ENCODE measurements at places on chromosomes 2 and 18.

DNA sequence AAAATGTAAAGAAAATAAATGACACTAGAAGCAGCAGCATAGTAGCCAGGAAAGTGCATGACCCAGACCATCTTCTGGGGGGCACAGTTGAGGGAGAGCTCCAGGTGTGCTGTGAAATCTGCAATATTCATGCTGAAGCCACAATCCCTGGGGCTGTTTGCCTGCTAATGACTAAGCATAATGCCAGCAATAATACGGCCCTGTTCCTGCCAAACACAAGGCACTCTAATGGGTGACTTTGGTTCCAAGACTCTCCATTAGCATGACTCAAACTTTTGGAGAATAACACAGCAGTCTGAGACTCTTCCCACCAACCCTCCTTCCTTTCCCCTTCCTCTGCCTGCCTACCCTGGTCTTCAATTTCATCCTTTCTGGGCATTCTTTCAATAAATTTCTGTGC lies 77.9 kb upstream of the DOCK10 start:
- no peak for DNase-seq

DNA sequence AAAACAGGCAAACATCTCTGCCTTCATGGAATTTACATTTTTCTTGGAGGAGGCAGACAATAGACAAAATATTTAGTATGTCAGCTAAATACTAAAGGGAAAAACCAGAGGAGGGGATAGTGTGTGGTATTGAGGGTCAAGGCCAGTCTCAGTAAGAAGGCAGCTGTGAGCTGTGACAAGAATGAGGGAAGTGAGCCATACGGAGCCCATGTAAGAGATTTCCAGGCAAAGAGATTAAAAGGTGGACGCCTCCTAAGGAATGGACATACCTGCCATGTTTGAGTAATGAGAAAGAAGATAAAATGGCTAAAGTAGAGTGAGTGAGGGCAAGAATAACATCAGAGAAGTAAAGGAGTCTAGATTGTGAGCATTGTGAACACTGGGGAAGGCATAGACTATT lies 2.2 kb upstream of the SCN2A start:
- no peak for DNase-seq

DNA sequence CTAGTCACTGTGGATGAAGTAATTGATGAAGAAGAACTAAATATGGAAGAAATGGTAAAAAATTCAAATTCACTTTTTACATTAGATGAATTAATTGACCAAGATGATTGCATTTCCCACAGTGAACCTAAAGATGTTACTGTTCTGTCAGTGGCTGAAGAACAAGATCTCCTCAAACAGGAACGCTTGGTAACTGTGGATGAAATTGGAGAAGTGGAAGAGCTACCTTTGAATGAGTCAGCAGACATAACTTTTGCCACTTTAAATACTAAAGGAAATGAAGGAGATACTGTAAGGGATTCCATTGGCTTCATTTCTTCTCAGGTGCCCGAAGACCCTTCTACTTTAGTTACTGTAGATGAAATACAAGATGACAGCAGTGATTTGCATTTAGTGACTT lies 26.6 kb upstream of the DYSF start:
- no peak for DNase-seq

- DNase-seq = no peak
Measured at GRCh38 chr2:128385365-128385764, 66.7 kb upstream of the HS6ST1 start.

- no peak for DNase-seq
Measured at GRCh38 chr2:225600444-225600843, 200.9 kb downstream of the NYAP2 start.

- no peak for DNase-seq
Measured at GRCh38 chr2:61993422-61994024, 88.0 kb downstream of the COMMD1 start.

DNA sequence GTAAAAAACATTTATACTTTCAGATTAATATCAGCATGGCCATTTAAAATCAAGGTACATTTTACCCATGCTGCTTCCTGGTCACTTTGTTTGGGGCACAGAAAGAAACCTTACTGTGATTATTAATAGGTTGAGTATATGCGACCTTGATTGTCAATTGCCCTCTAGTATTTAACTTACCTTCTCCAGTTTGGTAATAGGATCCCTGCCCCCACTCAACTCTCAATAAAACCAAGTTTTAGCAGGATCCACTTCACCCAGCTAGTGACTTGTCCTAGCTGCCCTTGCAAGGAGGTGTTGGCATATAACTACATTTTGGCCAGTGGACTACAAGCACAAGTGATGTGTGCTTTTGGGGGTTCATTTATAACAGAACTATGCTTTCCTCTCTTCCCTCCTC lies 34.3 kb downstream of the FANCL start:
- no peak for DNase-seq

- no peak for DNase-seq
Measured at GRCh38 chr2:11072550-11072949, 82.7 kb upstream of the SLC66A3 start.

- no peak for DNase-seq
Measured at GRCh38 chr2:192025637-192026036, 169.1 kb downstream of the TMEFF2 start.

DNA sequence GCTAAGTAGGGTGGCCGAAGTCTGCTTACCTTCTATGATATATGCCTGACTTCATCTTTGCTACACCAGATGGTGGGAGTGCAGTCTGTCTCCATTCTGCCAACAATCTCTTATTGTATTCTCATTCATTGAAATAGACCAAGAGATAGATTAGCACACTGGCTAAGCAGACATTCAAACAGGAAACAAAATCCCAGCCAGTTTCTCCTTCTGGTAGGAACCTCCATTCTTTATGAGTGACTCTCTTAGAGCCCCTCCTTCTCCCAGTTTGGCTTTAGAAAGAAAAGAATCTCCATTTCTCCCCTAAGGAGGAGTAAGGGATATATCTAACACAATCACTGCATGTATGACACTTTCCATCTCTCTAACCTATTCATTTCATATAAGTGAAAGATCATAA lies 118.9 kb upstream of the COL5A2 start:
- DNase-seq = no peak

- no peak for DNase-seq
Measured at GRCh38 chr2:216769626-216770025, 74.3 kb upstream of the IGFBP5 start.

GRCh38 chr2:173184031-173185004 lies 108.7 kb downstream of the MAP3K20 start:
- no peak for DNase-seq

DNA sequence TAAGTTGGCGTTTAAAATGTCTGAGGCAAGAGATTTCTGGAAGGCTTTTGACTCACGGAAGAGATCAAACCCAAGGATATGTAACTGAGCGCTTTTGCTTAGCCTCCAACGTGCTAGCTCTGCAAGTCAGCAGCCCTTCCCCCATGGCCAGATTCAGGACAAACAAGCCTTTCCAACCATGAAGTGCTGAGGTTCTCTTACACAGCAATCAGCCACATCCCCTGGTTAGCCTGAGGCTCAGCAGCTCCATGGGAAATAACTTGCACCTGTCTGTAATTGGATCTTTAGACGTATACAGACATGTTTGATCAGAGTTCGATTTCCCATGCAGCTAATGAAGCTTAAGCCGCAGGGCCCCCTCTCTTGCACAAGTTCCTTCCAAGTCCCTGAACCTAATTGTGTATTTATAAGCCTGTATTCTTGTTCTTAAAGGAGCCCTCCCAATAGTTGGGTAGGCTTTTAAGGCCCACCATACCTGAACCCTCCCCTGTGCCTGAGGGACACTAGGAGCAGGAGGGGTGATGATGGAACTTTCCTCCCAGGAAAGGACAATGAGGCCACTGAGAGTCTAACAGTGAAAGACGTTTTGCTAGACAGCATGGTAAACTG lies 2.1 kb upstream of the TMEM131 start:
- no peak for DNase-seq

- DNase-seq = no peak
Measured at GRCh38 chr18:3044931-3045698, 32.2 kb upstream of the LPIN2 start.

GRCh38 chr2:39521876-39522517 lies 84.9 kb upstream of the MAP4K3 start:
- DNase-seq = no peak

GRCh38 chr2:61620244-61621159 lies 82.3 kb upstream of the XPO1 start:
- DNase-seq = no peak

DNA sequence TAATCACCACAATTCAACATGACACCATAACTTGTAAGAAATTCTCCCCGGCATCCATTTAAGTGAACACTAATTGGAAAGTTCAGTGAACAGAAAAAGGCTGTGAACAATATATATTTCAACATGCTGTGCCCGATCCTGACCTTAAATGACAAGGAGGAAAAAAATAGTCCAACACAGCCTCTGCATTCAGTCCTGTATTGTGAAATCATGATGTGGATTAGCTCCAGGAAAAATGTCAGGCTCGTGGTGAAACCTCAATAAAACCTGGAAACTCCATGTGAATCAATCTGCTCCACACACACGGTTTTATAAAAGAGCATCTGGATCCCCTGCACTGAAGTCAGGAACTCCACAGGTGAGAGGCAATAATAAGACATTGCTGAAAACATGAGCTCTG lies 145.4 kb upstream of the SPOPL start:
- DNase-seq = no peak

GRCh38 chr2:143852759-143853158 lies 667.2 kb downstream of the ZEB2 start:
- no peak for DNase-seq

DNA sequence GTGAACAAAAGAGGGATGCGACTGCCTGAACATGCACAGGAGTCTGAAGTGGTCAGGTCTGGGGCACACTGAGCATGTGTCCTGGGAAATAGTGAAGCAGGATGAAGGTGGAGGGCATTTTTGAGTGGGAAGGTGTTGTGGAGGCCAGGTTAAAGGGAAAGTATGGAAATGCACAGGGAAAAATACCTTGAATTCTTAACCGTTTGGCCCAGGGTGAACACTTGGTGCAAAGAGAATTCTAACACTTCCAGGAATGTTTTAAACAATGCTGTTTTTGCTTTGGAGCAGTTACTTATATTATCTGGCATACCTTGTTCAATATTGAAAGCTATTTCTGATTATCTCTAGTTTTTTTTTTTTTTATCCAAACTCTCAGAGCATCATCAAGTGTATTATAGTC lies 623.5 kb downstream of the DCC start:
- DNase-seq = no peak

DNA sequence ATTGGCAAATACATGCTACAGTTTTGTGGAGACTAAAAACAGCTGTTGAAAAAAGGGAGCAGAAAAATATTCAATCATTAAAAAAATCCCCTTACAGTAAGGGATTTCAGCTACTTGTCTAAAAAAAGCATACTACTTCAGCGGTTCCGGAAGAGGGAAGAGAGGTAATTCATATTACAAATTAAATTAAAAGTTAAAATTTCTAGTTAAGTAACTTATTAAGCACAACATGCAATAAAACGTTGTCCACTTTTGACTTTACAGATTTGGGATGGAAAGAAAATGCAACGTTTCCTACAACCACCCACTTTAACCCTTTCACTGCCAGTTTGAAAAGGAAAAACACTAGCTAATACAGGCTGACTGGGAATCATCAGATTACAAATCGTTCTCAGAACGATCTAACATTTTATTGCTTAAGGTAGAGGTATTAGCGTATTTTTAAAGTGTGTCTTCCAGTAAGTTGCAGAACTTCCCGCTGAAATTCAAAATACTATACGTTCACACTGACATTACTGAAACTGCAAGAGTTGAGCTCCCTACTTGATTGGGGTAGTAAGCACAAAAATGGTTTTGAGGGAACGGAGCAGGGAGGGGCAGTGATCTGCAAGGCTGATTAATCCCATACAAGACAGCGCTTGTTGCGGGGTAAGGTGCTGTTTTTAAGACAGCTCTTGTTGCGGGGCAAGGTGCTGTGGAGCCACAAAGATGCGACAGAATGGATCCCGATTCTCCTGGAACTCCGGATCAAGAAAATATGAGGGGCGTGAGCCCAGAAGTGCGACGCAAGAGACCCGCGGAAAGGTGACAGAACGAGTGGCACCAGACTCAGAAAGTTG lies 743 bp downstream of the HADHA start:
- no peak for DNase-seq

GRCh38 chr2:61469424-61470121 lies 1.3 kb downstream of the USP34 start:
- no peak for DNase-seq

DNA sequence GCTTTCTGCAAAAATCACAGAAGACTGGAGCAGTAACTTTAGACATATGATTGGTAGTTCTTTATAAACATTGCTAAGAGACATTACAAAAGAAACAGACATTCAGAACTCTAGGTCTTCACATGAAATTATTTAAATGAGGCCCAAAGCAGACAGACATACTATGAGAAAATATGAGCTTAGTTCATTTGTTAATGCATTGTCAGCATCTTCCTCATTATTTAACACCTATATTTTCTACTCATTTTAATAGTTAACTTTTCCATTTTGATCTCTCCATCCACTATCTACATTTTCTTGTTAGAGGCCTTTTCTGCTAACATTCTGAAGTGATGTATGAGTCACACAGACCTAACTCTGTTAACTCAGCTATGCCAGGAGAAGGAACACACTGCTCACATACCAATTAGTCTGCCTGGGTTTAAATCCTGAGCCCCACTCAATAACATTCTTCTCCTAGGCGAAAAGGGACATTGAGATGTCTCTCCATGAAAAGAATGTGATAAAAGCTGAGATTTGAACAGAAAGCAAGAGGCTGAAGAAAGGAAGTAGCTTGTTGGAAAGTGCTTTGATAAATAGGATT lies 400.3 kb upstream of the PKDCC start:
- no peak for DNase-seq

DNA sequence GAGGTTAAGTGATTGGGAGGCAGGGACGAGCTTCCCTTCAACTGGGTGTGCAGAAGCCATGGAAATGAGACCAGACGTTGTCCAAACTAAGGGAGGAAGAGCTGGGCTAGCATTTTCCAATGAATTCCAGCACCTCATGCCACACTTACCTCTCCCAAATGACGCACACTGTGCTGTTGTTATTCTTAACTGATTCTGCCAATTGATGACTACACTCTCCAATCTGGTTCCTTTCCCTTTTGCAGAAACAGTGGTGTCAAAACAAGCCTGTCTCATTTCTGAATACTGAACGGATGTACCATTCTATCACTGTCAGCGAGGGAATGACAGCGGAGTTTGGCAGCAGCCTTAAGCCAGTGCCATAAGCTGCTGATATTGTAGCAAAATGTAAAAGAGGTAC lies 380.5 kb upstream of the HNRNPA3 start:
- no peak for DNase-seq

DNA sequence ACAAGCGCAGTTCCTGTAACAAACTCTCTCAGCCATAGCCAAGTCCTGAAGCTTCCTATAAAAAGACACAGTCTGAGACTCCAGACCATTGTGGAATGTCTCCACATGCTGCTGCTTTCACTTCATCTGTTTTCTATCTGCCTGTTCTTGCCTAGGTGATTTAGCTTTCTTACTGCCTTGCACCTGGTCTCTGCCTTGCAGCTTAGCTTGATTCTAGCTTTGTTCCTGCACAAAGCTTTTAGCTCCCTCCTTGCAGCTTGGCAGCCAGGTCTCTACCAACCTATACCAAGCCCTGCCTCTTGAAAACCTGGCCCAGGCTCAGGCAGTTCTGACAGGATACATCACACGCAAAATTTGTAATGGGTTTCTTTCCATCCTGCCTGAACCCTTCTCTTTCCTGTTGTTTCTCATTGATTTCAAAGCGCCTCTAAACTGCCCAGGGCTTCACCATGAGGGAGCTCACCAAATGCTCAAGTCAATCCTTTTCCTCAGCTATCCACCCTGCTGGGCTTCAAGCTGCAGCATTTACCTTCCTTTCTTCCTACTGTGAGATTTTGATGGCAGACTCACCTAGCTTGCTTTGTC lies 941.3 kb upstream of the NXPH2 start:
- no peak for DNase-seq

GRCh38 chr2:58131191-58132011 lies 84.8 kb downstream of the VRK2 start:
- DNase-seq = no peak

All from cortex of kidney (tissue), 1 donor.